Stimulated activated naive CD8-positive, alpha-beta T cell treated with anti-CD3 and anti-CD28 coated beads, Interleukin-15, amount 100 ng/mL, for 72 hours (primary cell): ENCODE measurements at places on chromosomes 16 and 17.

DNA sequence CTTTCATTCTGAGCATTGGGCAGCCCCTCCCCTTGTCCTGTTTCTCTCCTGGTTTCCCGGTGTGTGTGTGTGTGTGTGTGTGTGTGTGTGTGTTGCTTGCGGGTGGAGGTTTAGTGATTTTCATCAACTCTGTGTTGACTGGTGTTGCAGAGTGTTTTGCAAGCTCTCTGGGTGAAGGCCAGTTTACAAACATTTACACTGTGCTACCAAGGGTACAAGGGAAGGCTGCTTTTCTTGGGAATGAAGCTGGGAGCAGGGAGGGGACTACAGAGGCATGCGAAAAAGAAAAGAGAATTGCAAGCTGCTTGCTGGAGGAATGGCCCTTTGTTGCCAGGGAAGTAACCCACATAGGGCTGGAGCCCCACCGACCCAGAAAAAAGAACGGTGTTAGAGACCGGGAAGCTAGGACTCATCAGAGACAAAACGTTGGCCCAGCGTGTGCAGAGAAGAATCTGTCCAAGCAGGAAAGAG, 29.6 kb downstream of the HS3ST3B1 start:
- DNase-seq: no peak

GRCh38 chr17:71098071-71098470, 928.7 kb downstream of the KCNJ2 start:
- DNase-seq: no peak

DNA sequence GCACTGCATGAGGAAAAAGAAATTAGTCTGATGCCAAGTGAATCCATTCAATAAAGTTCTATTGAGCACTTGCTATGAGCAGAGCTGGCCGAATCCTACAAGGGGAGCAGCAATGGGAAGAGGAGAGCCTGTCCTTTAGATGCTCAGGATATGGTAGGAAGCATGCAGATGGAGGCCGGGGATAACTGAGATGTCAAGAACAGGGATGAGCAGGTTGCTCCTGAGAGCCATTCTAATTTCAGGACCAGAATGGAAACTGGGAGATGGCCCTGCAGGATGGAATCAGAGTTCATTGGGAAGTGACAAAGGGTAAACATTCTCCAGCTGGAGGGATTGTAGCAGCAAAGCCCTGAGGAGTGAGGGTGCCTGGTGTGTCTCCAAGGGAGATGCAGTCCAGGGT, 88.0 kb downstream of the CBLN1 start:
- DNase-seq: no peak

- no peak for DNase-seq
Measured at GRCh38 chr16:5349670-5350517, 252.3 kb upstream of the EEF2KMT start.

DNA sequence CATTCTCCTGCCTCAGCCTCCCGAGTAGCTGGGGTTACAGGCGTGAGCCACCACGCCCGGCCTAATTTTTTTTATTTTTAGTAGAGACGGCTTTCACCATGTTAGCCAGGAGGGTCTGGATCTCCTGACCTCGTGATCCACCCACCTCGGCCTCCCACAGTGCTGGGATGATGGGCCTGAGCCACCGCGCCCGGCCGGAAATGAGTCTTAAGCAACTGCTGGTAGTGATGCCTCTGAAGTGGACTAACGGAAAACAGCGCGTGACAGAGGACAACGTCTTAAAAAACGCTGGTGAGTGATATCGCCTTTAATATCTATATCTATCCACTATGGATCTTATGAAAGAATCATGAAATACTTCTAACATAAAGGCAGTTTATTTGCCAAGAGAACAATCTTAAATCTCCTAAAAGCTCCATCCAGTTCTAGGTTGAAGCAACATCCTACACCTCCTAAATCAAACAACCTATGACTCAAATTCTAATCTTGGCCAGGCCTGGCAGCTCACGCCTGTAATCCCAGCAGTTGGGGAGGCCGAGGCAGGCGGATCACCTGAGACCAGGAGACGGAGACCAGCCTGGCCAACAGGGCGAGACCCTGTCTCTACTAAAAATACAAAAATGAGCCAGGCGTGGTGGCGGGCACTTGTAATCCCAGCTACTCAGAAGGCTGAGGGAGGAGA, 69.8 kb downstream of the NXN start:
- no peak for DNase-seq

- DNase-seq: no peak
Measured at GRCh38 chr17:78010759-78011158, 52.3 kb downstream of the TNRC6C start.

DNA sequence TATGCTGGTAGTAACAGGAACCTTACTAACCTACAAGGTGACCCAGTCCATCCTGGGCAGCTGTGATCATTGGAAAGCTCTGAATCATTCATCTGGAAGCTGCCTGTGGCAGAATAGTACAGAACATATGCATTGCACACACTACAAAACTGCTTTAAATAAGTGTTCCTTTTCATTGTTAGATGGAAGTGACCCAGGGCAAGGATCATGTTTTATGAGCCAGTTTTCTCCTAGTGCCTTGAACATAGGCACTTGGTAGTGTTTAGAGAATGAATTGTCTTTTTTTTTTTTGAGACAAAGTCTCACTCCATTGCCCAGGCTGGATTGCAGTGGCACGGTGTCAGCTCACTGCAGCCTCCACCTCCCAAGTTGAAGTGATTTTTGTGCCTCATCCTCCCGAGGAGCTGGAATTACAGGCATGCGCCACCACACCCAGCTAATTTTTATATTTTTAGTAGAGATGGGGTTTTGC, 55.4 kb downstream of the TENT4B start:
- no peak for DNase-seq

DNA sequence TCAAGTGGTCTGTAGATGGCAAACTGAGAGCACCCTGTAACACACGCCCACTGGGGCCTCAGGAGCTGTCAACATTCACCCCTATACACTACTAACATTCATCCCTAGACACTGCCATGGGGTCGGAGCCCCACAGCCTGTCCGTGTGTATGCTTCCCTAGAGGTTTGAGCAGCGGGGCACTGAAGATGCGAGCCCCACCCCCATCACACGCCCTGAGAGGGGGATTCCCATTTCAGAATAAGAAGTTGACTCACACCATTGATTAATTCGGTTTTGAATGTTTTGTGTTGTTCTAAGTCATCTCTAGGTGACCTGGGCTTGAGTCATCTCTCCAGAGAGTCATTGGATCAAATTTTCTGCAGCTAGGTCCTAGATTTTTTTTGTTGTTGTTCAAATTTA, 37.3 kb upstream of the MMD start:
- peak; percentile 7 for DNase-seq

DNA sequence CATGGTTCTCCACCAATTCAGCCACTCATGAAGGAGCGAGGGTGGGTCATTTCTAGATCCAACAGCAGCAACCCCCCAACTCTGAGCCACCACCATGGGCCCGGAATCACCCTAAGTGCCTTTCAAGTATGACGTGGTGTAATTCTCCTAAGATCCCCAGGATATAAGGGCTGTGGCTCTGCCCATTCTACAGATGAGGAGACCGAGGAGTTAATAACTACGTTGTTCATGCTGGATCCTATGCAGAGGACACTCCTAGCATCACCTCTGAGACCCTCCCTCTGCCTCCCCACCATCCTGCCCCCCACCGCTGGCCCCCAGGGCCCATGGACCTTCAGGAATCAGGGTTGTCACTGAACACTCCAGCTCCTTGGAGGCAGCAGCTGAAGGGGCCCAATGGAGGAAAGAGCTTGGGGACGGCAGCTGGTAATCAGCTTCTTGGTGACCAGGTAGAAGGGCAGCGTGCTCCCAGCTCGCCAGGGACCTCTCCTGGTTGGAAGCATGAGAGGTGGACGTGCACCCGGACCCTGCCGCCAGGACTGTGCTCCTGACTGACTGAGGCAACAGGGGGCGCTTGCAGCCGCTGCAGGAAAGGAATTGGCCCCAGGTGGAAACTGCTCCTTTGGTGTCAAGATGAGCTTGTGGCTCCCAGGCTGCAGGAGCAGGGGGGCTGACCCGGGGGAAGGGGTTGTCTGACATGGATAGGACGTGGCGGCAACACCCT, 28.2 kb upstream of the CACNG1 start:
- no peak for DNase-seq

- DNase-seq: no peak
Measured at GRCh38 chr17:725746-726145, 6.7 kb upstream of the TLCD3A start.

- DNase-seq: no peak
Measured at GRCh38 chr17:55453839-55454557, 32.4 kb upstream of the MMD start.

DNA sequence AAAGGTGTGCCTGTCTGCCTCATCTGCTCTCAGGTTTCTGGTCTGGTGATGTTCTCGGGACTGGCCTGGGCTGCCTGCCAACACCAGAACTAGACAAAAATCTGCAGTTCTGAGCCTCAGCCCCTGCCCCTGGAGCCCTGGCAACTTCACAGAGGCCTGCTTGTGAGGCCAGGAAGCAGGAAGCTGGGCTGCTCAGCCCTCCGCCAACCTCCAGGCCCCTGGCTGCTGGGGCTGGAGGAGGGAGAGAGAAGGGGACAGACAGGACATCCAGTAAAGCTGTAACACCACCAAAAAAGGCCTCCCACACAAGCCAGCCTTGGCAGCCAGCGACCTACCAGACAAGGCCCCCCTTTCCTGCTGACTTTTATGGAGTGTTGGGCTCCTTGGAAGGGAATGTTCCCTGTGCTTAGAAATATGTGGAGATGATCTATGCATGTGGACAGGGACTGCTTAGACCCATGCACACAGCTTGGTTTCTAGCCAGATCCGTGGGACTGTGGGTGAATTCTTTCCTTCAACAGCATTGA, 157.6 kb downstream of the XYLT1 start:
- no peak for DNase-seq

DNA sequence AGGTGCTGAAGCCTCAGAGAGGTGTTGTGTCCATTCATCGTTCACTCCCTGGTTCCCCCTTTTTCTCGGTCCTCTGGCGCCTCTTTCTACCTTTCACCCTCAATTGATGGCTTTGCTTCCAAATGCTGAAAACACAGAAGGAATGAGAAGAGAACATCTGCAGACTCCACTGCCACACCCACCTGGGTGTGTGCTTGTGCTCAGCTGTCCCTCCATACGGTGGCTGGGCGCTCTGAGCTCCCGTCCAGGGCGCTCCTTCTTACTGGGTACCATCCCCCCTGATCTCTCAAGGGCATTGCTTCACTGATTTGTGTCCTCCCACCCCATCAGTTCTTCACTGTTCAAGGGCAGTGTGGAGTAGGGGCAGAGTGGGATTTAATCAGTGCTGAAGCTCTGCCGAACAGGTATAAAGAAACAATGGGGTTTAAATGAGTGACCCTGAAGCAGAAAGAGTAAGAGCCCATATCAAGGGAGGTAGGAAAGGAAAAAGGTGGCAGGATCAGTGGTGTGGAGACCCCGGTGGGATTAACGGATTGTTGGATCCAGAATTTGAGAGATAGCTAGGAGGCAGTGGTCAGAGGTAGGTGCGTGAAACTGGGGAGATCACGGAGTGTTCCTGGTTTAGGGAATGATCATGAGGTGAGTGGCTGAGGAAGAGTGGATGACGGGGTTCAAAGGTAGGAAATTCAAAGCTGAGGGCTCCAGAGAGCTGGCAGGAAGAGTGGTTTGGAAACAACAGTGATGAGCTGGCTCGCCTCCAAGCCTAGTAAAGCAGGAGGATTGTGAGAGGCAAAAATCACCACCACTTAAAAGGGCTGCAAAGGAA, 40.8 kb downstream of the MRTFB start:
- no peak for DNase-seq

DNA sequence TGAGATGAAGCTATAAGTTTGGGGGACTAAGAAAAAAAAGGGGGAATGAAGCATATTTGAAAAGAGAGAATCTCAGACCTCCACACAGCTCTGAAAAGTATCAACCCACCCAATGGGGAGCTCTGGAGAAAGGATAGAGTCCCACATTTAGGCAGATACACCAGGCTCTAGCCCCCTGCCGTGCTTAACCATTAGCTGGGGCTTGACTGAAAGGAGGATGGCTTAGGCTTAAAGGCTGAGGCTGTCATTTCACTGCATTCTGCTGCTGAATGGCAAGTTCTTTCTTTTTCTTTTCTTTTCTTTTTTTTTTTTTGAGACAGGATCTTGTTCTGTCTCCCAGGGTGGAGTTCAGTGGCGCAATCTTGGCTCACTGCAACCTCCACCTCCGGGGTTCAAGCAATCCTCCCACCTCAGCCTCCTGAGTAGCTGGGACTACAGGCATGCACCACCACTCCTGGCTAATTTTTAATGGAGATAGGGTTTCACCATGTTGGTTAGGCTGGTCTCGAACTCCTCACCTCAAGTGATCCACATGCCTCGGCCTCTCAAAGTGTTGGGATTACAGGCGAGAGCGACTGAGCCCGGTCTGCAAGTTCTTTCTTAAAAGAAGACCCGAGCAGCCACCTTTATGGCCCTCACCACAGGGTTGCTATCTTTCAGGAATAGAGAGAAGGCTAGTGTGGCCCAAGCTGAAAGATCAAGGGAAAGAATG, 9.0 kb upstream of the MMP2 start:
- DNase-seq: no peak

DNA sequence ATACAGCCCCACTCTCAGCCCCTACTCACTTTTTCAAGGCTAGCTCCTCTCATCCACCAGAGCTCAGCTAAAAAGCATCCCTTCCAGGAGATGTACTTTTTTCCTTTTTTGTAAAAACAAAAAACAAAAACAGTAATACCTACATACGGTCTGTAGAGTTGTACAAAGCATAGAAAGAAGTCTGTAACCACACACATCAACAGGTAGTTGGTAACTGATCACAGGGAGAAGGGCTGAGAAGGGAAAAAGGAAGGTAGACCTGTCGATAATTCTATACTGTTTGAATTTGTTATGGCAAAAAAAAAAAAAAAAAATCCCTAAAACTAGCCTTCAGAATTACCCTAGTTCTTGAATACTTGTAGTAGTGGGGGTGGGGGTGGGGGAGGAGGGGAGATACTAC, 874 bp downstream of the SLC25A19 start:
- DNase-seq: no peak

GRCh38 chr16:50539822-50540710, 8.1 kb upstream of the NKD1 start:
- no peak for DNase-seq

DNA sequence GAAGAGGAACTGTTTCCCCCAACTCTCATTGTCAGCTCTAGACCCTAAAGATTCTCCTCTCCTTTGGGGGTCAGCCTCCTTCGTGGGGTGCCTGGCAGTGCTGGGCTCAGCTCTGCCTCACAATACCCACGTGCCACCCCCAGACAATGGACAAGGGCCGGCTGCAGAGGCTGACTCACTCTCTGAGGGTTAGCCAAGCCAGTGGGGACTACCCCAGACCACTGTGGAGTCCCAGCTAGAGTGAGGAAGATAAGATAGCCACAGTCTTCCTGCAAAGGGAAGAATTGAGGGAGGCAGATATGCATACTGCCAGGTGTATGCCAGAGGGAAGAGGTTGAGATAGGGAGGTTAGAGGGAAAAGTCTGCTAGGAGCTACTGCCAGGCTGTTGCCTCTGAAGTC, 13.5 kb upstream of the MTMR4 start:
- DNase-seq: no peak

DNA sequence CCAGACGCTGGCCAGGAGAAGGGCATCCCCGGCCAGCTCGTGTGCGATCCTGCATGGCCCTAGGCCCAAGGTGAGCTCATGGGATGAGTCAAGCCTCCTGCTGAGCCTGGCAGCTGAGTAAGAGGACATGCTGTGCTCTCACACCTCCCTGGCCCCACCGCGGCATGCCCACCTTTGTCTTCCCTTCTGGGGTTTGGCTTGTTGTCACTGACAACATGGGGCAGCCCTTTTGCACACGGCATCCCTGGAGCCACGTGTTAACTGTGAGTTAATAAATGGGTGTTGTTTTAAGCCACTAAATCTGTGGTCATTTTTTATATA, 8.9 kb upstream of the TNS4 start:
- no peak for DNase-seq

- no peak for DNase-seq
Measured at GRCh38 chr16:35741546-35741945, 2282.1 kb downstream of the TP53TG3F start.

GRCh38 chr17:8745586-8746500, 1.2 kb upstream of the CCDC42 start:
- DNase-seq: peak; percentile 82
